EL (cell line): ENCODE measurements at places on chromosomes 4 and X.

DNA sequence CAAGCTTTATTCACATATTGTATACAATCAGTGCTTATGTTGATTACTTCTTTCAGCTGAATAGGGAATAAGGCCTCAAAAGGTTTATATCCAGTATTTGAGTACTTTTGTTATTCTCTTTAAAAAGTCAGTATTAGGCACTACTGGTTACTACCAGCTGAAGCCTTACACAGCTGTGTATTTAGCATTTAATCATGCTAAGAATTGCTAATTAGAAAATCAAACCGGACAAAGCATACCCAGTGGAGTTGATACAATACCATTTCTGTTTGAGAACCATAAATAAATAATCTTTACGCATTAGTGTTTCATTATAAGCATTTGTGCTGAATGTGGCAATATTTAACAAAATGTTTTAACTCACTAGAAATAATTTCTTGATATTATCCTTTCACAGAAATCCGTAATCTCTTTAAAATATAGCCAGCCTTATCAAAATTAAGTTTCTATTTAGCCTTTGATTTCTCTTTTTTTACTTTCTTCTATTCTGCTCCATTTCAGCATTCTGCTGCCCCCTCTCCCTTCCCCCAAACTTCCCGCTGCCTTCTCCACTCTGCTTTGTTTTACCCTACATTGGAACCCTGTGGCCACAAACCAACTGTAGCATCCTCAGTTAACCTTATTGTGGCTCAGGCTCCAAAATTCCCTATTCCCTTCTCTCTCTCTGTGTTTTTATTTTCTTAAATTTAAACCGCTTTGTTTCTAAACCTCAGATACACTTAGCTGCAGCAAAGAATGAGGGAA is 37.8 kb downstream of the UGT8 start:
- DNase-seq = no peak

- DNase-seq = no peak
Measured at GRCh38 chr4:82814034-82814433, 15.4 kb upstream of the SCD5 start.

DNA sequence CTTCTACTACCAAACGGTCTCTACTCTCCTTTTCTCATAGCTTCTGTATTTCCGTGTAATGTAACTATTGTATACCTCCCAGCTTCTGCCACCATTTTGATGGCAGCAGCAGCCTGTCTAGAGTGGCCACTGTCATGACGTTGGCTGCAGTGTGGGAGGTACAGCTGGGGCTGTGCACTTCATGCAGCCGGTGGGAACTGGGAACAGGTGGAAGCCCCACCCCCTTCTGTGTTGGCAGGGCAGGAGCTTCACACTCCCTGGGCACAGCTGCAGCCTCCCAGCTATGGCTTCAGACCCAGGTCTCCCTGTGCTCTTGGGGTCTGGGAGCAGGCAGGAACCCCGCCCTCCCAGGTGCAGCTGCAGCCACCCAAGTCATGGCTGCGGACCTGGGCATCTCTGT is 49.8 kb upstream of the SEC24B start:
- DNase-seq = no peak

DNA sequence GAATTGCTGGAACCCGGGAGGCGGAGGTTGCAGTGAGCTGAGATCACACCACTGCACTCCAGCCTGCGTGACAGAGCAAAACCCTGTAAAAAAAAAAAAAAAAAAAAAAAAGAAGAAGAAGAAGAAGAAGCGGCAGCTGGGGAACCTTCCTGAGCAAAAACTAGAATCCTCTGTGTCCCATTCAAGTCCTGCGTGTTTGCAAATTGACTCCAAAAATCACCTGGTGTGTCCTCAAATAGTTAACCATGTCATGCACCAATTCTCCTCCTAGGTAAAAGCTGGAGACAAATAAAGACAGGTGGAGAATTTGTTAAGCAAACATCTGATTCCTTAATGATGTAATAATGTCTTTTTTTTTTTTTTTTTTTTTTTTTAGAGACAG is 31.9 kb upstream of the ASMTL start:
- no peak for DNase-seq

GRCh38 chr4:80173401-80173800 is 23.9 kb upstream of the PRDM8 start:
- DNase-seq = peak; percentile 61

DNA sequence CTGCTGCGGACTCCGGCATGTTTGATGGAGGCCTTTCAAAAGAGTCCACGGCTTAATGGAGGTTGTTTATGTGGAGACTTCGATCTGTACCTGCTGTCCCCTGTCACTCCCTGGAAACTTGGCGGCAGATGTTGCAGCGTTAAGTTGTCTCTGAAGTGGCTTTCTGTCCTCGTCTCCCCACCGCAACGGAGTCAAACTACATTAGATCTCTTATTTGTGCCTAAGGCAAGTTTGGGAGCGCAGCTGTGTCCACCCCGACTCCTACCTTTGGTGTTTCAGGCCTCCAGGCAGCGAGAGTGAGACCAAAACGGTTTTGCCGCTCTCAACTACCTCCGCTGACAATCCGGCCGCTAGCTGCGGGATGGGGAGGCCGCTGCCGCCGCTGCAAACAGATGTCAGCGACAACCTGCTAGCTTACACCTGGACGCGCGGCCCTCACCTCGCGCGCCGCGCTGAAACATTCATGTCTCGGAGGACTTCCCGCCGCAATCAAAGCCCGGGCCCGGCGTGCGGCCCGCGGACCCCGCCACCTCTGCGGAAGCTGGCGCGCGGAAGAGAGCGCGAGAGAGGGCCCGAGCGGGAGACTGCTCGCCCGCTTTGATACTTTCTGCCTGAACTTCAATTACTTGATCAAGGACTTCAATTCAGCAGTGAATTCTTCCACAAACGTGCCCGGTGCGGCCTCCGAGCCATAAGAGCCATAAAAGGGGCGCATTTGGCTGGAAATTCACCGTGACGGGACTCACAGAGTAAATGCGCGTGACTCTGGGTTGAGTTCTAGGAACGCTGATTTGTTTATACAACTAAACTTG is 108.4 kb downstream of the ANTXR2 start:
- no peak for DNase-seq

GRCh38 chr4:183200453-183200852 is 101.4 kb downstream of the WWC2 start:
- DNase-seq = peak; percentile 91

DNA sequence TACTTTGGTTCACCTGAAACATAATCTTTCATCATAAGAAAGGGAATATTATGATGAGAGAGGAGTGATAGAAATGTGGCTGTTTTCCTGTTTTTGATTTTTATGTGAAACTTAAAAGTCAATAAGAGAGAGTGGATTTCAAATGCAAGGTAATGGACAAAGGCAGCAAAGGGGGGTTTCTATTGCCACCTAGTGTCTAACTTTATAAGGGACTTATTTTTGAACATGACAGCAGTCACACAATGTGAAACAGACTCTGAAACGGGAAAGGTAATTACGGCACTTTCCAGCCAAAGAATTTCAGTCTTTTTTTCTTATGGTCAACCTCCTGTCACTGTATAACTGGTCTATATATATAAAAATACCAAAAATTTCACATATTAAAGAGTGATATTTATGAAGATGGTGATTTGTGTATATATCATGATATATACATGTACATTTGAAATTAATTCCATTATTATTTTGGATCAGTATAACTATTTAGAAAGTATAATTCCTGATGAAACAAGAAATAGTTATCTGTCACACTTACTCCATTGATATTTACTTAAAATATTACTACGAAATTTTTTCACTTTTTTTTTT is 127.1 kb downstream of the FBXO8 start:
- peak; percentile 33 for DNase-seq

DNA sequence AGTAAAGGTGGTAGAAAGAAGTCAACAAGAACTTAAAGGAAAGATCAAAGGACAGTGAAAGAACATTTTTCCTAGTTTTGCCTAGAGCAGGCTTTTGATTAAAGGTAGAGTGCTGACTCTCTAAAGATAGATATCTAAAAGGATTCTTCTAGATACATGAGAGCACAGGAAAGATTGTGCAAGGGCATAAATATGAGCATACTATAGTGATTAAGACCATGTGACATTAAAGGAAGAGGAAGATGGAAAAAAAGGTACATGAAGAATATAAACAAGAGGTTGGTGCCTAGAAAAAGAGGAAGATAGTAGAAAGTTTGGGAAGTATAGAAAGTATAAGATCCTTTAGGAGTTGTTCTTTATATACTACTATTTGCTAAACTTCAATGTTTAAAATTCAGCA is 26.1 kb upstream of the TET2 start:
- no peak for DNase-seq
